ENCODE measurements at places on chromosomes 12 and 14.
A peak's percentile ranks its signal among the peaks of the same experiment; 100 is the strongest.

DNA sequence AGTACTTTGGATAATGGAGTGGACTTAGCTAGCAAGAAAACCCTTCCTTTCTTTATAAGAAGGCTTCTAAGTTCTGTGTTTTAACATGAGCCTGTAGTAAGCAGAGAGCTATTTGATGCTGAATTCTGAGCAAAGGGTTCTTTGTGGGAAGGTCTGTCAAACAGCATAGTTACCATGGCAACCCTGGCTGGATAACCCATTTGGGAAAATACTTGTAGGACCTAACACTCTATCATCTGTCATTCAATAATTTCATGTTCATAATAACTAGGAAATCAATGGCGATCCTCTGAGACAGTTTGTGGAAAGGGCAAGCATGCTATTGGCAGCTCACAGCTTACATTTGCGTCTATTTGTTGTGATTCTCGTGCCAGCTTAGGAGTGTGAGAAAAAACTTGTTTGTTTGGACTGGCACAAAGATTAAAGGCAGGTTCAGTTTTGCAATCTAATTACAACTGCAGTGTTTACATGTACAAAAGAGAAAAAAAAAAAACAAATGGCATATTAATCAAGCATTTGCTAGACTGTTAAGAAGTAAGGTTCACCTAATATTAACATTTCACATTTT, 219.2 kb downstream of the PDZRN4 start:
- no peak for DNase-seq

DNA sequence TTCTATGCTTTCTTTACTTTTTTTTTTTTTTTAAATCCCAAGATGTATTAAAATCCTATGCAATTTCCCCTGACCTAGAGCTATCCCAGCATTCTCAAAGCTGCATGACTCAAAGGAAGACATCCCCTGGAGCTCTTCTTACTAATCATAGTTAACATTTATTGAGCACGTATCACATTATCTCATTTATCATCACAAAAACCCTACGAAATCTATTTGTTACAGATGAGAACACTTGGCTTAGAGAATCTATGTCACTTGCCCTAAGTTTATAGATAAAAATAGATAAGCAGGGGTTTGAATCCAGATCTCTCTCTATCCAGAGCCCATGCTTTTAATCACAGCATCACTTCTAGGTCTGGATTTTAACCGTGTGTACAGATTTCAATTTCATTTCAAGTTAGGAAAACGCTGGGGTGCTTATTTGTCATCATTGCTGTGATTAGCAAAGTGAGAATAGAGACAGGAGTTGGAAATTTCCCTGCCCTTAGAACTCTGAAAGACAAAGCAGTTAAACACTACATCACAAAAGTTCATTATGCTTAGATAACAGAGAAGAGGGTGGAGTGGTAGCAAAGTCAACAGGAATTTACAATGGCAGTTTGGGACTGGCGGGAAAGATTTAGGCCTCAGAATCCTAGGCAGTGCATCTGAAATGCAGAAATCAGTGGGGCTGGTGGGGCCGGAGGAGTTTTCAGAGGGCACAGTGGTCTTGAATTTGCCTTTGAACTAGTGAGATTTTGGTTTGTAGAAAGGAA, 177.7 kb upstream of the FRMD6 start:
- DNase-seq: no peak

DNA sequence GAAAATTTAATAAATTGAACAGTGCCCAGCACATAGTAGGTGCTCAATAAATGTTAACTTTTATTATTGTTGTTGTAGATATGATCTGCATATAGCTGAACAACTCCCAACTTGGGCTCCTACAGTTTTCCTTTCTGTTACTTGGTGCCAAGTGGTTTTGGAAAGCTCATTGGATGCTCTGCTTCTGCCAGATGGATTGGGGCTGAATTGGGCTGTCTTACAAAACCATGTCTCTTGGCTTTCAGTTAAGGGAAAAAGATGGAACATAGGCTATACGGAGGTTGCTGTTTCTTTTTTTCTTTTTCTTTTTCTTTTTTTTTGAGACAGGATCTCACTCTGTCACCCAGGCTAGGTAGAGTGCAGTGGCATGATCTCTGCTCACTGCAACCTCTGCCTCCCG, 140.7 kb upstream of the PWP1 start:
- no peak for DNase-seq

DNA sequence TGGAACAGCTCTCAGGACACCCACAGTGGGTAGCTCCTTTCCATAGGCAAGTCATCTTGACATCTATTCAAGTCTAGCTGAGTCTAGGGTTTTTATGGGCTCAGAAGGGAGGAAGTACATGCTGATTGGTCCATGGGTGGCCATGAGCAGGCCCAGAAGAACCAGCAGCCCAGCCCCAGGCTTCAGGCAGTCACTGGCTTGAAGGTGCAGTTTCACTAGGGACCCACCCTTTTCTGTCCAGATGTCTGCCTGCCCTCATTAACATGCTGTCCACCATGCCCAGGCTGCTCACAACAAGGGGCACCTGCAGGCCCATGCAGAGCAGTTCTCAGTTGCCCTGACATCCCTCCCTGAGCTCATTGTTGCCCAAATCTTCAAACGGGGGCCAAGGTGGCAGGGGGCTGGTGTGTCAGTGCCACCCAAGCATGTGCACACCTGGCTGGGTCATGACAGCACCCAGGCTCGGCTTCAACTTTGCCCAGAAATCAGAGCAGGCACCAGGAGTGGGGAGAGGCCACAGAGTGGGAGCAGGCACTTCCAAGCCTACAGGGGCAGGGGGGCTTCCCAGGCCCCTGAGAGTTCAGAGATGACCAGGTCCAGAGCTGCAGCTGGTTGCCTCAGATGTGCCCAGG, 18.7 kb upstream of the LGR5 start:
- no peak for DNase-seq

GRCh38 chr12:54369597-54370131, 5.4 kb upstream of the GPR84 start:
- DNase-seq: no peak

DNA sequence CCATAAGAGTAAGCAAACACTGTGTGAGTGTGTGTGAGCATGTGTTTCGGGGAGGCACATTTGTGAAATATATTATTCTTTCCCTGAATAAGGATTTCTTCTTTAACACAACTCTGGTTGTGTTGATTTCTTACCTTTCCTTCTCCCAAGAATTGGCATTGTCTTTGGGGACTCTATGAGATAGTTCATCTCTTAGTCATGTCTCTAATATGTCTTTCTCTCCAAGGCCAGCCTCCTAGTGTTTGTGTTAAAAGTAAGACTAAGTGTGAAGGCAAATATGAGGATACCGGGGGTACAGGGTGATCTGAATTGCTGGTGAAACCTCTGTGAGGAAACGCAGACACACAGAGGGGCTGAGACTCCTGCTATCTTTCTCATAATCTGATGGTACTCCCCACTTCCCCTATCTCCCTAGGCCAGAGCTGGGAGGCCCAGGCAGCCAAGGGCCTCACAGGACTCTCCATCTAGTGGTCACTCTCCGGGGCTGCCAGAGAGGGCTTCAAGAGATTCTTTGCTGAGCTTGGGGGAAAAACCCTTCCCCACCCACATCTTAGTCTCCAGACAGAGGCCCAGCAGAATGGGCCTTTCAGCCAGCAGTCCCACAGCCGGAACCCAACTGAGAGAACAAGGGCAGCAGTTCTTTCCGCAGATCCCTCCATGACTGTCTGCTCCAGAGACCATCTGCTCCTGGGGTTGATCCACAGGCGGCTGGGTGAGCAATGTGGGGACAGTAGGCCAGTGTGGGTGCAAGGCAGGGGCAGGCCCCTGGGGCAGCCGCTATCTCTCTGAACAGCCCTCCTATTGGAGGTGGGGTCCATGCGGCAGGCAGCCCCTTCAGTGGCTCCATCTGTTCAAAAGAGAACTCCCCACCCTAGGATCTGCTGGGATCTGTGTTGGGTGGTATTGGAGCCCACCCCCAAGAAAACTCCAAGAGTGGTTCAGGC, 5.8 kb upstream of the HOXC12 start:
- no peak for DNase-seq

- no peak for DNase-seq
Observed at GRCh38 chr14:95885866-95886265, 9.2 kb downstream of the TUNAR start.

DNA sequence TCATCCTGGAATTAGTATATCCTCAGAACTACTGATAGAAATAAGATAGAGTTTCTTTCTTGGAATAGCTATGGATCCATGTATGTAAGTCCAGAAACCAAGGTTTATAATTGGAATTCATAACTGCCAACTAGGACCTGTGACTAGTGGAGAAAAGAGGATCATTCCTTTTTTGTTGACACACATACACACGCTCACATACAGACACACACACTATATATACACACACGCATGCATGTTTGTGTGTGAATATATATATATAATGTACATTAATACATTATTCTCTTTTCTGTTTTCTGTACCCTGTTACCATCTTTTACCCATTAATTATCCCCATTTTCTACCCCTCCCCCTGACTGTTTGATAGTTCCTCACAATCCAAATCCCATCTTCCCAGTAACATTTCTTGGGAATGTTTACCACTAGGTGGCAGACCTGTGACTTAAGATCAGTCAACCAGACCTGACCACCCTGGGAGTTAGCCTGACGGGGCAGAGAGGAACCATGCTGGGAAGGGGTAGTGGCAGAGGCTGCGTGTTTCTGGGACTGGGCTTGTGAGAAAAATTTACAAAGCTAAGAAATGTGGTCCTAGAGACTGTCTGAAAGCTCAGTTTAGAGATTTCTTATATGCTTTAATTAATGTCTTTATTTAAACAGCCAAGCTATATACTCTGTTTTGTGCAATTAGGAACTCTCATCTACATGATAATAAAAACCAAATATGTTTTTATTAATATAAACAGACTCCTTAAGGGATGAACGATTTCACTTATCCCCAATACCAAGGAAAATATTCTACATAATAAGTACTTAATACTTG, 308.0 kb downstream of the PPFIA2 start:
- no peak for DNase-seq

DNA sequence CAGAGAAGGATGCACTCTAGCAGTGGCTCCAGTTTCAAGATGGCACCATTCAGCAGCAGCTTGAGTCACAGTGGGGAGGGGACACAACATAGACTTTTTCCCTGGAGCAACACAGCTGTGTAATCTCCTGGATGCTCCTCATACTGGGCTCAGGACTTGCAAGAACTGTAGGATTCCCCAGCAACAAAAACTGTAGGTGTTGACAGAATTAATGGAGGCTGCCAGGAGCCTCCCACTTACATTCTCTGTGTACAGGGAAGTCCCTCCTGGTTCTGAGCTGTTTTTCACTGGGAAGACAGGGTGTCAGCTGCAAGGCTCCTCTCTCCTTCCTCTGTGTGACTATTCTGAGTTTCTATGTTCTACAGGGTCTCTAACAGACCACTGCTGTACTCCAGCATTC, 217.9 kb downstream of the KIF21A start:
- DNase-seq: no peak

DNA sequence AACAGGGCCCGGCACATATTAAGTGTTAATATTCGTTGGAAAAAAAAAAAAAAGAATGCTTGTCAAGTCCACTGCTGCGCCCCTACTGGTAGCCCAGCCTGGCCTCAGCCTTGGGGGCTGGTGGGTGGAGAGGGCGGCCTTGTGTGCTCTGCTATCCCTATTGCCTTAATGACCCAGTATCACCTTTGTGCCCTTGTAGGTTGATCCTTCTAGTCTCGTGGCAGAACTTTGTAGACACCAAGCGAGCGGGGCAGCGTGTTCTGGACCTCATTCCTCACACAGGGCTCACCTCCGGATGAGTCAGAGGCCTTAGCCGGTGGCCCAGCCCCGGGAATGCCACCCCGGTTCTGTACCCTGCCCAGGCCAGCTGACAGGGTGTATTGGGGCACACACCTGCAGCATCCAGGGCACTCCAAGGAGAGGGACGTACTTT, 1.8 kb upstream of the RCOR1 start:
- no peak for DNase-seq

DNA sequence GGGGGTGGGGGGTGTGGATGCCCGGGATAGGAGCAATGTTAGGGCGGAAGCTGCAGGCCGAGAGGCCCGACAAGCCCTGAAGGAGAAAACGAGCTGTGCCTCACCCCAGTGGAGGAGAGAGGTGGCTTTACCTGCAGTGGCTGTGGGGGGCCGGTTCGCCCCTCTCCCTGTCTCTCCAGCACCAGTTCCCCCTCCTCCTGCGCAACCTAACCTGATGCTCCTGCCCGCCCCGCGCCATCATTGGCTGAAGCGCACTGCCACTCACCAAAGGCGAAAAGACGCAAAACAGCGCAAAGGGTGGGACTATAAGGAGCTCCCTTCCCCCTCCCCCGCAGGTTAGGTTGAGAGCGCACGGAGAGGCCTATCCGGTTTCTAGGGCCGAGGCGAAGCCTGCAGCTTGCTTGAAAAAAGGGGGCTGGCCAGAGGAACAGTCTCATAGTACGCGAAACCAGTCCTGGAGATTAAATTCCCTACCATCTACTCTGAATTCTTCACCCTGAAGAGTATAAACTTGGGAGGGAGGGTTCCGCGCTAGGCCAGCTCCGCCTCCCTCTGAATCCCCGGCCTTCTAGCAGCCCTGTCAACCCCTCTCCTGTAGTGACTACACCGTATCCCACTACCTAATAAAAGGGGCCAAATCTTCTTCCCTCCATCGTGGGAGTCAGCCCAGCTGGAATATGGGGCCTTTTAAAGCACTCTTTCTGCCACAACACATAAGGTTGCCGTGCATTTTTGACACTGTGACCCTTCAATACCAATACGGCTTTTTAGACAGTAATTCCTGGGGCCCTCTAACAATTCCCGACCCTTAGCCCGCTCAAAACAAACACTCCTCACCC, 18.6 kb downstream of the CHD8 start:
- DNase-seq: peak; percentile 97

GRCh38 chr12:3129301-3130056, 52.3 kb downstream of the TSPAN9 start:
- peak; percentile 44 for DNase-seq

- DNase-seq: no peak
Observed at GRCh38 chr12:97573901-97574300, 111.3 kb downstream of the RMST start.

DNA sequence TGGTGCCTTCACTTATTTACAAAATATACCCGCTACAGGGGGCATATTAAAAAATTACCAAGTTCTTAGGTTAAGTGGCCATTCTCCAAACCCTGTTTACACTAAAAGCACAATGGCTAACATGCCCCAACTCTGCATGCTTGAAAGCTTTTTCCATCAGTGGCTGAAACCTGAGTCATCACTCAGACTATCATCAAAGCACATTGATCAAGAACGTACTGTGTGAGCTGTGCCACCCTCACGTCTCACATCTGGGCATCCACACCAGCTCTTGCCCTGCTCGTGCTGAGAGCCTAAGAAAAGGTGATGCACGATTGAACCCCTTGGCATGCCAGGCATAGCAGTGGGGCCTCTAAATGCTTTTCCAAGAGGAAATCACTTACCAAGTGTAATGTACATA, 13.2 kb downstream of the AQP6 start:
- DNase-seq: no peak

DNA sequence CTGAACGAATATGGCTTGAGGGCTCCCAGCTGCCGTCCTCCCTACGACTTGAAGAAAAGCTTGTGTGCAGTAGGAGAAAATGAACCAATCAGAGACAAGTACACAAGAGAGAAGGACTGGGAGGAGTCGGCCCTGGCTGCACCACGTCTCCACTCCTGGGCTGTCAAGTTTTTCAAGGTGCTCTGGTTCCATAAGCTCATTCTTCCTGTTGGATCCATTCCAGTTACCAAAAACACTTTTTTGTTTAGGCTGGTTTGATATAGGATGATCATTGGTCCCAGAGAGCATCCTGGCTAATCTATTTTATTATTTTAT, 2.8 kb upstream of the A2ML1 start:
- no peak for DNase-seq

GRCh38 chr12:79183926-79184325, 319.4 kb downstream of the SYT1 start:
- DNase-seq: no peak

GRCh38 chr12:112368856-112369255, 13.4 kb downstream of the HECTD4 start:
- no peak for DNase-seq

- no peak for DNase-seq
Observed at GRCh38 chr14:41403360-41403759, 203.3 kb upstream of the LRFN5 start.
